SW480 (cell line): ENCODE measurements at places on chromosomes 2 and 18.

DNA sequence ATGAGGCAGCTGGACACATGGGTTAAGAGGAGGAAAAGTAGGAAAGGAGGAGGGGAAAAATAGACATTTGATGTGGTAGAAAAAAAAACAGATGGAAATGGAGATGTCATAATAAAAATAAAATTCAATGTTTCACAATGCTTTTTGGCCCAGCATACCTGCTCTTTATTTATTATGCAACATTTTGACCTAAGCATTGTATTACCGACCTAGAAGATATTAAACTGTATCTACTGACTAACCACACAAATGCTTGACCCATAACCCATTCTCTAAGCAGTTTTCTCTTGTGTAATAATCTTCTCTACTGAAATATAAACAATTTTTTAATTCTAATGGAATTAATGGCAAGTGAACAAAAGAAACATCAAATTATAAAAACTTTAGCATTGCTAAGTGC is 362.3 kb downstream of the FBXO15 start:
- no peak for DNase-seq

DNA sequence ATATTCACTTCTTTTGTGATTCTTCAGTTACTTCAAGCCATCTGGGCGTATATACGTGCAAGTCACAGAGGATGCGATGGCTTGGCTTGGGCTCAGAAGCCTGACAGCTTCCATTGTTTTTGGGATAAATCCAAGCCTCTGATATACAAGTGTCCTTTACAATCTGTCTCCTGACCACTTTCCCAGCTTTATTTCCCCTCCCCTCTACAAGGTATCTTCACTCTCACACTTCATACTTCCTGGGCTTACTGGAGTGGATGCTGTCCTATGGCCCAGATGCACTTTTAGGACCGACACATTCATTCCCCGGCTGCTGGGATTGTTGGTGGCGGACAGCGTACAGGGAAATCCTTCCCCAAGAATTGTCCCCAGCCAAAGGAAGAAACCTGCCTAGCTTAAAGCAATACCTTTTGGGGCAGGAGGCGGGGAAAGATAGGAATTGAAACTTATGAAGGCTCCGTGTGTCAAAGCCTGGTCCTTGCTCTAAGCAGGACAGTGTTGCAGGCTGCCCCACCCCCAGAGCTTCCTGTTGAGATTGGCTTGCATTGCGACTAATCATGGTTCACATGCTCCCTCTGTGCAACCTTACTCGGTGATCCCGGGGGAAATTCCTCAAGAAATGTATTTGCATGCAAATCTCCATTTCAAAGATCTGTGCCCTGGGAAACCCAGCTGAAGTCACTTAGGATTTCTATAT is 802.9 kb upstream of the ID2 start:
- no peak for DNase-seq

DNA sequence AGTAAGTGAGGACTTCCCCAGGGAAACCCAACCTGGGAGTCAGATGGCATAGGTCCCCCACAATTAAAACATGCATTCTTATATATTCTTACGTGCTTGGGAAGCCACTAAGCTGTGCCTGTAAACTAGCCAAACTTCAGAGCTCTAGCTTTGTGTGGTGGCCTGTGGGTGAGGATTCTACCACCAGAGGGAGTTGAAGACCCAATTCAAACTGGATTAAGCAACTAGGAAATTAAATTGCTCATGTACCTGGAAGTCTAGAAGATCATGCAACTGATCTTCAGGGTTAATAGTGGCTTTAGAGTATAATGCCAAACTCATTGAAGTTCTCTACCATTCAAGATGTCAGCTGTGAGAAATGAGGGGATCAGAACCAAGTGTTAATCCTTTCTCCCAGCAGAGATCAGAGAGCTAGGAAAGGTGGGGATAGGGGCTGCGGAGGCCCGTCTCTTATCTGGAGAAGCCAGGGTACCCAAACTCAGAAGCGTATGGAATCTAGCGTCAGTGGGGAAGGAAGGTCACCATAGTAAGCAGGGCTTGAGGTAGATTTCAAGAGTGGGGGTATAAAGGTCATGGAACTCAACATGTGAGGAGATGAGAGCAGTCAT is 53.2 kb upstream of the CCDC85A start:
- peak; percentile 31 for DNase-seq

DNA sequence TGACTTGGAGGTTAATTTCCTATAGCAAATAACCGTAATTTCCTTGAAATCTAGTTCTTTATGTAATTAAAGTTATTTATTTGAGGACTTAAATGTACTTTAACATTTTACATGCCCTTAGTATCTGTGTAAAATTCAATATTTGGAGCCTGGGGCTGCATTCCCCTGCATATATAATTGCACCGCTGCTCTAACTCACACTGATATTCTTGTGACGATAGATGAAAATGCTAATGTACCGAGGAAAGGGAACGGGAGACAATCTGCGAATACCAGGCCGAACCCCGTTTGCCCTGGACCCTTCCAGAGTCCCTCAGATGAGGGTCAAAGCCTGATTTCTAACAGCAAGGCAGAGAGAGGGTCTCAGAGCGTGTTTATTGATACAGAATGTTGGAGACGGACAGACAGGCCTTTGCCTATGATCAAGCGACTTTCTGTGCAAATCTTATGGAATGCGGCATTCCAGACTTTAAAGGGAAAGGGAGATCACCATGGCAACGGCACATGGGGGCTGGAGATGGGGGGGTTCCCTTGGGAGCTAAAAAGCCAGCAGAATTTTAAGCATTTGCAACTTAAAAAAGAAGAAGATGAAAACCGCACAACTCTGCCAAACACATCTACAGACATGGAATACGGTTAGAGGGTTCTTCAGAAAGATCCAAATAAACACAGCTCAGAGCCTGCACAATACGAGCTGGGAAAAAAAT is 57.6 kb upstream of the TWIST2 start:
- no peak for DNase-seq

DNA sequence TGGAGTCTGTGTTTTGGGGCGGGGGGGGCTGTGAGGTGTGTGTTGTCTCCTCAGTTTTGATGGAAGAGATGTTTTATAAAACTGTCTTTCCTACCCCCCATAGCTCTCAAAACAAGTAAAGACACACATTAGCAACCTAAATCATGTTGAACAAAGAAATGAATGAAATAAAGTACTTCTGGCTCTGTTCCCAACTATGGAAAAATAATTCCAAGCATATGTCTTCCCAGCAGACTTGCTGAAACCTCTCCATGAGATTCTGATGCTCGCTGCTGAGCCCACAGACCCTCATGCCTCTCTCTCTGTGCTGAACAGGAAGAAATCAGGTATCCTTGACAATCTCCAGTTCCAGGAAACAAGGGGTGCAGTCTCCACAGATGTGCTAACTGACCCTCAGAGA is 226.7 kb upstream of the KLHL29 start:
- no peak for DNase-seq
